ENCODE measurements at places on chromosomes 4 and X.

- DNase-seq = no peak
These were observed 91.9 kb downstream of the FAM13A start for GRCh38 chr4:88965053-88965452.

DNA sequence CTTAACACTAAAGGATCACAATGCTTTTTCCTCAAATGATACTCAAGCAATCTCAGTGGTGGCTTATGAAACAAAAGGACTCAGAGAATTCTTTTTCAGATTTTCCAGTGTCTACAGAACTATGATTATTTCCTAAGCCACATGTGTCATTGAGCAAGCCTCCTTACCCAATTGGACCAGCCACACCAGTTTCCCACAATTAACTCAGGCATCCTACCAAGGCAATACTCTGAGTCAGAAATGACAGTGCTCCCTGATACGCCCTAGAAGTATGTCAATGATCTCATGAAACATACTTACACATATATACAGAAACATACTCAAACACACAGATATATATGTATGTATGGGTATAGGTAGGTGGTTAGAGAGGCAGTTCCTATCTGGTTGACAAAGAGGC, 4.8 kb downstream of the ADAMTS3 start:
- no peak for DNase-seq

DNA sequence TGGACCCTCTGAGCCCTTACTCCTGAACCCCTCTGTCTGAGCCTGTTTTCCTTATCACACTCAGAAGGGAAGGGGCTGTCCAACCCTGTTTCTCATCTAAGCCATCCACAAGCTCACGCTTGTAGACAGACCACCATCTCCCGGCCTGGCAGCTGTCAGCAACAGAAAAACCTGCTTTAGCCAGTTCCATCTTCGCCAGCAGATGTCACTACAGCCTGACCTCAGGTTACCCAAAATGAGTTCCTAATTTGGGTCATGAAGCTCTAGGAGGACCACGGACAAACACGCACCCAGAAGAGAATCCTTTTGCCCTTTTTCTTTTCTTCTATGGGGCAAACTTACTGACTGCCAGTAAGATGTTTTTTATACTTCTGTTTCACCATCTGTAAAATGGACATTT, 445.4 kb downstream of the BCOR start:
- no peak for DNase-seq

DNA sequence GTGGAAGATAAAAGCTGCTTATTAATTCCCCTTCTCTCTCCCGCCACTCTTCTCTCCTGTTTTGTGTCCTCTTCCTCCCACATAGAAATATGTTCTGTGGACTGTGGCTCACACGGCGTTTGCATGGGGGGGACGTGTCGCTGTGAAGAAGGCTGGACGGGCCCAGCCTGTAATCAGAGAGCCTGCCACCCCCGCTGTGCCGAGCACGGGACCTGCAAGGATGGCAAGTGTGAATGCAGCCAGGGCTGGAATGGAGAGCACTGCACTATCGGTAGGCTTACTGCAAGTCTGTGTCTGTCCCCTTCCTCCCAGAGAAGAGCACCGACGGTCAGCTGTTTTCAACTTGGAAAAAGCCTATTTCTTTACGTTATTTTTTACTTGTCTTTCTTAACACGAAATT, 229.1 kb downstream of the DCTD start:
- no peak for DNase-seq

- no peak for DNase-seq
These were observed 6.4 kb upstream of the PTTG2 start for GRCh38 chr4:37953620-37954293.

DNA sequence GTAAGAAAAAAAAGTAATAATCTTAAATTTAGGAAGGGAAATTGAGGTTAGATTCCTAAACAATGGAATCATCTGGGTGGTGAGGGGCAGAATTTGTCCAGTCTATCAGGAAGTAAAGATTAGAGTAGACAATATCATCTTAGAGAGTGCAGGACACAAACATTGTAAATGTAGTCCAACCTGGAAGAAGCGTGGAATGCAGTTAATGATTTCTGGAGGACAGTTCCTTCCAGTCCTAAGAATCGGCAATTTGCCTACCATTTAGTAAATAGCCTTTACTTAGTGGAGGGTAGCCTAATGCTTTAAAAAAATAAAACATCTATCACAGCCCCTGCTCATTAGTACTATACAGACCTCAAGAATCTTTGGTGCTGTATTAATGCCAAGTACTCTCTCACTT, 147.5 kb upstream of the TTC29 start:
- DNase-seq = no peak

DNA sequence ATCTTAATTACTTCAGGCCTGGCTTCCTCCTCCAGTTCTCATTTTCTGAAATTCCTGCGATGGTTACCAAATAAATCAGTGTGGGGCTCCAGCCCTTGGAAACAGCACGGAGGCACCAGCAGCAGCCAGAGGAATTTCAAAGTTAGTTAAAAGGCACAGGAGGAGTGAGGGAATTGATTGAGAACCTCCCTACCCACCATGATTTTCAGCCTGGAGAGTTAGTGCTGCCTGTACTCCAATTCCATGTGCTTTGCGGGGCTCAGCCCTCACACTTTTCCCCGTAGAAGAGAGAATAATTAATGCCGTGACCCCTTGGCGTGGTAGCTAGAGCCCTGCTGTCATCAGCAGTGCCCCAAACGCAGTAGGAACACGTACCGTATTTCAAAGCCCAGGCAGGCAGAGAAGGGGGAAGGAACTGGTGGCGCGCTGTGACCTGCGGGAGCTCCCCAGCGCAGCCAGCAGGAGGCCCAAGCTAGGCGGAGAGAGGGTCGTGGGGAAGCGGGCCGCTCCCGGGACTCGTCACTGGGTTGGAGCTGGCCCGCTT, 84.0 kb upstream of the IGFBP7 start:
- no peak for DNase-seq

- no peak for DNase-seq
These were observed 56.0 kb downstream of the PDLIM5 start for GRCh38 chr4:94507708-94508107.

DNA sequence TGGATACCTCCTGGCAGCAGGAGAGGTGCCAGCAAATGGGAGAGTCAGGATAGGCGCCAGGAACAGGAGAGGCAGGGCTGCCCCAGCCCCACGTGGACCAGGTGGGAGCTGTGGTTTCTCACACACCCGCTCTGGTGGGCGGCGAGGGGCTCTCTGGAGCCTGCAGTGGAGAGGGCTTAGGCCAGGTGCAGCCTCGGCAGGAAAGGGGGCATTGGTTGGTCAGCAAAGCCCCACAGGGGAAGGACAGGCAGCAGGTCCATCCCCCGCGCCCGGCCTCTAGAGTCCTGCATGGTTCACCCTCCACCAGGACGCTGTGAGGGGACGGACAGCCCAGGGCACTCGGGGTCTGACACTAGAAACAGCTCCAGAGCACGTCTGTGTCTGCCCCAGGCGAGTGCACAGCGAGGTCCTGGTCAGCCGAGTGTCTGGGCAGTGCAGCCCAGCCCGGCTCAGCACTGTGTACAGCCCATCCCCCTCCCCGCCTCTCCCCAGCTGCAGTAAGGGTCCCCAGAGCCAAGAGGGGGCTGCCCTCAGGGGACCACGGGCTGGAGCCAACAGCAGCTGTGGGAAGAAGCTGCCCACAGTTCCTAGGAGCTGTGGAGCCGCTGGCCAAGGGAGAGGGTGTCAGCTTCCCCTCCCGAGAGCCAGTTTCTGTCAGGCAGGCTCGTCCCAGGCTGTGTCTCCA, 8.2 kb downstream of the ATP5ME start:
- no peak for DNase-seq

GRCh38 chr4:44848466-44848865, 122.1 kb upstream of the GNPDA2 start:
- no peak for DNase-seq

- DNase-seq = no peak
These were observed 213.1 kb upstream of the MID1 start for GRCh38 chrX:10833299-10834169.

DNA sequence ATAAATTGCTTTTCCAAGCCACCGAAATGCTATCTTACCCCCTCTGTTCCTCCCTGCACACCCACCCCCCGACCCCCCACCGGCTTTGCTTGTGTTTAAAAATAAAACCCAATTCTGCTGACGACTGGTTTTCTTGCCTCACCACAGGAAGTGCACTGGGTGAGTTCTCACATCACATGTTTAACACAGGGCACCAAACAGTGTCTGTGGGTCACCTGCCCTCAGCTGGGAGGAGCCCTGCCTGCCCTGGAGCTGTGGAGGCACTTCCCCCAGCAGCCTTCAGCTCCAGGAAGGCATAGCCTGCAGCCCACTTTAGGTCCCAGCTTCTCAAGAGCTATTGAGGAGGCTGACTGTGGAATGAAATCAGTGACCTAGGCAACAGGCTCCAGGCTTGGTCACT, 8.8 kb downstream of the TMEM255A start:
- no peak for DNase-seq

DNA sequence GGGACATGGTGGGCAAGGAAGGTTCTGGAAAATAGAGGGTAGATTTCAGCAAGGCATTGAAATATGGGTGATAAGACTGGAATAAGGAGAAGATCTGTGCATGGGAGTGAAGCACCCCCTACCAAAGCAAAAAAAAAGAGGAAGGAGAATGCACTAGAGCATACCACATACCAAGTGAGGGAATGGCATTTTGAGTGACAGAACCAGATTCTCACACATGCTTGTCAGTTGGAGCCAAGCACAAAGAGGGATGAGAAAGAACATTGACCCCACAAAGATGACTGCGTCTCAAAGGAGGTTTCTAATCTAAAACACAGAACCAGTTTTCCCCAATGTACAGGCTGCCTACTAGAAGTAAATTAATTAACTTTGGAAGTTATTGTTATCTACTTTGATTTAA, 140.3 kb upstream of the SMAD1 start:
- DNase-seq = no peak

DNA sequence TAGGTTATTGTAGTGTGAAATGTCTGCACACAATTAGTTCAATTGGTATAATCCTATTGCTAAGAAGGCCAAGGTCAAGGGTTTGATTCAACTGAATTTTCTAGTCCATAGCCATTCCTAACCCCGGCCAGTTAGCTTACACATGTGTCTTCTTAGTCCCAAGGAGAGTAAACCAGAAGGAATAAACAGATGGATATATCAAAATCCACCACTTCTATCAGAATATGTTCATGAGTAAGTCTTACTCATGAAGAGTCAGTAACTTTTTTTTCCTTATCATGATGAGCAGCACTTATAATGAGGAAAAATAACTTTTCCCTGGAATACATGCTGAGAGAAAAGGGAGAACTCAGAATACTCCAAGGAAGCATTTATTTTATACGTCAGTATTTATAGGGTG, 9.5 kb downstream of the HHIP start:
- DNase-seq = no peak

- no peak for DNase-seq
These were observed 393.4 kb downstream of the MID1IP1 start for GRCh38 chrX:39194673-39195072.

GRCh38 chr4:140833280-140833679, 77.1 kb upstream of the TBC1D9 start:
- no peak for DNase-seq

- DNase-seq = no peak
These were observed 360.2 kb downstream of the ZIC3 start for GRCh38 chrX:137926090-137926489.

DNA sequence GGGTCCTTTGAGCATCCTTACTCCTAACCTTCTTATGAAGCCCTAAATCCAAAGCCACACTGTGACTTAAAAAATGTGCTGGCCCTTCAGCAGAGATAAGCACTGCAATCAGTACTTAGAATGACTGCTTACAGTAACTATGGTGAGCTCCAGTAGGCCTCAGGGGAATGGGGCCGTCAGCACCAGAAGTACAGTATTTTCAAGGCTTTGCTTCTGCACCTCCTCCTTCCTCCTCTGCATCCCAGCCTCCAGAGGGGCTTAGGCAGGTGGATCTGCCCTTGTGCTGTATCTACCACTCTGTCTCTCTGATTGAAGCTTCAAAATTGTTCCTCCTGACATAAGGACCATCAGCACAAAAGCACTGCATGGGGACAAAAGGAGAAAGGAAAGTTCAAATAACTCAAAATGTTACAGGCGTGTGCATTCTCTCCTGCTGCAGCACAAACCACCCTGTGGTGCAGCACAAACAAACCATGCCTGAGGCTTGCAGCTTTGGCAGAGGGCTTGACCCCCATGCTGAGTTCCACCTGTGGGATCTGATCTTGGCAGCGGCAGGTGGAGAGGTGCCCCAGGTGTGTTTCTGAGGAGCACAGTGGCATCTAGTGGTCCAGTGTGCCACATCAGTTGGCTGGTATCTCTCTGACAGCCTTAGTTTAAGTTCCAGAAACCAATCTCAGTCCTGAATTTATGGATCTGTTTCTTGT, 164.7 kb downstream of the SOWAHB start:
- no peak for DNase-seq

Data from stimulated activated CD4-positive, alpha-beta T cell treated with anti-CD3 and anti-CD28 coated beads, Interleukin-1b, Interleukin-23, amount 100 ng/mL, for 1 hour (primary cell).